NT2/D1 (cell line): ENCODE measurements at places on chromosomes 6 and 20.

GRCh38 chr6:114997813-114998292 lies 655.0 kb upstream of the HS3ST5 start:
- no peak for DNase-seq

GRCh38 chr6:93366506-93366905 lies 52.9 kb downstream of the EPHA7 start:
- no peak for DNase-seq

DNA sequence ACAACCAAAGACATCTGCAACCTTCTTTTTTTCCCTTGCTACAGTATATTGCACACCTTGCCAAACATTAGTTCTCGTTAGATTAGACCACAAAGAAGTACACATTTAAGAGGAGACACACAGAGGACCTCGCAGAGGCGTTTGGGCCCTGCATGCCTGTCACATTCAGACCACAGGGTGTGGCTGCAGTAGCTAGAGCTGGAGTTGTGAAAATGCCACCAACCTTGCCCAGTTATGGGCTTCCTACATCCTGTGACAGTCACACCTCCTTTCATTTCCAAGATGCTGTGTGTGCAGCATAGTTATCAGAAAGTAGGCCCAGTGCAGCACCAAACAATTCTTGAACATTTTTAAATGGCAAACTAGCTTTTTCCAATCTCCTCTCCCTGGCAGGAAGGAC lies 2.4 kb downstream of the SYNE1 start:
- DNase-seq, result no peak

DNA sequence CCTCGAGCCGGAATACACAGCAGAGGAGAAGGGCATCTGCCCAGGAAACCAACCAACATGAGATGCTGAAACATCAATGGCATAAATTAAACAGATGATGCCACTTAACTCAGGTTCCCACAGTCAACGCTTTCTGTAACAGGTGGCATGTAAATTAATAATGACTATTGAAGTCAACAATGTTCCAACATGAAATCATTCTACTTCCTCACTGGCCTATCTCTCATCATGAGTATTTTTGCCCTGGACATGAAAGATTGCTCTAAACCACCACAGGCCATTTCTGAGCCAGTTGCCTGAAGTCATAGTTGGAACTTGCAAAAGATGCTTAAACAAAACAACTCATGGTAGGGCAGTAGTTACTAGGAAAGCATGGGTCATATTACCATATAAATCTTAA lies 397.9 kb upstream of the JARID2 start:
- DNase-seq, result no peak

DNA sequence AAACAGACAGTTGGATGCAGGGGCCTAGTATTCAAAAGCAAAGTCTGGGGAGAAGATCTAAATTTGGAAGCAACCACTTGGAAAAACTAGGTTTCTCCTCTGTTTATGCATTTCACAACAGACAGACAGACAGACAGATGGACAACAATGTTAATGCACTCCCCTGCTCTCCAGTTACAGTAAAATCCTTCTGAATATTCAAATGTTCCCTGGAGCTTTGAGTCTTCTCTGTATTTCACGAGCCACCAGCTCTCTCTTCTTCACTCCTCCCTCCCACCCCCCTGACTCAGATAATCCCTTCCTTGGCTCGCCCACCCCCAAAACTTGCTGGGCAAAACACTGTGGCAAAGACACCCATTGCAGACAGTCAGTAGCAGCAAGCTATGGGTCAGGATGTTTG lies 129.3 kb upstream of the TOP1 start:
- DNase-seq, result no peak

- no peak for DNase-seq
These were observed 57.6 kb downstream of the JAG1 start for GRCh38 chr20:10616212-10616611.

GRCh38 chr20:23754731-23755130 lies 4.0 kb upstream of the CST1 start:
- no peak for DNase-seq

DNA sequence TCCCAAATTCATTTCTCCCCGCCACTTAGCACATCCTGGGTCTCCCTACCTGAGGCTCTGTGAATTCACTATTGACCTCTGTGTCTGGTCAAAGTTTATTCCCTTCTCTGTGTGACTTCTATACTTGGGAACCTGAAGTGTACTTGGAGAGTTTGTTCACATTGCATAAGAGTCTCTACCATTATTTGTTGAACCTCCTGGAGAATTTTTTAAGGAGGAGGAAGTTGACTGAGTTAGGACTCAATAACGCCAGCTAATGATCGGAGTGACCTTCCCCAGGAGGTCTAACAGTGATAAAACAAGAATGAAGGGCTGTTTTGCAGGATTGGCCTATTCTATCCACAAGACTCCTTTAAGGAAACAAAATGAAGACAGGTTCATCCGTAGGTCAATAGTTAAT lies 23.6 kb downstream of the STMND1 start:
- no peak for DNase-seq

- DNase-seq, result no peak
These were observed 1.9 kb downstream of the FBXO9 start for GRCh38 chr6:53066874-53067706.

- DNase-seq, result no peak
These were observed 69.3 kb upstream of the STMND1 start for GRCh38 chr6:17032590-17032987.

- DNase-seq, result no peak
These were observed 28.5 kb upstream of the SNRPB2 start for GRCh38 chr20:16701296-16701695.

GRCh38 chr6:34231566-34232336 lies 4.9 kb upstream of the HMGA1 start:
- DNase-seq, result no peak

- no peak for DNase-seq
These were observed 97.6 kb upstream of the STMND1 start for GRCh38 chr6:17004269-17004668.

GRCh38 chr6:51529240-51529639 lies 558.2 kb downstream of the PKHD1 start:
- no peak for DNase-seq

- DNase-seq, result no peak
These were observed 64.0 kb downstream of the B4GALT5 start for GRCh38 chr20:49649672-49650071.

DNA sequence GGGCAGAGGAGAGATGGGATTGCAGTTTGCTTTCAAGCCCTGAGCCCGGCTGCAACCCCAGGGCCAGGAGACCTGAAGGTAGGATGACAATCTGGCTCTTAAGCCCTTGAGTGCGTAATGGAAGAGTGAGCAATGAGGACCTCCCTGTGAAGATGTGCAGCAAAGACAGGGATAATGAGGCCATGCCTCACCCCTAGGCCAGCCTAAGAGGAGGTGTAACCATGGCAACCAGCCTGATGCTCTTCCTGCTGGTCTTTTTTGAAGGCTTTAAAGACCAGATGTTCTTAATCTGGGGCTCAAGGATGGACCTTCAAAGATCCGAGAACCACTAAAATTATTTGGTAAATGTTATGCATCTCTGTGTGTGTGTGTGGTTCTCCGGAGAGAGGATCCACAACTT lies 8.2 kb downstream of the ARHGAP40 start:
- no peak for DNase-seq

- DNase-seq, result no peak
These were observed 198.7 kb downstream of the GPX5 start for GRCh38 chr6:28724395-28724794.
